Stimulated activated CD8-positive, alpha-beta memory T cell treated with anti-CD3 and anti-CD28 coated beads, Interleukin-4, amount 100 ng/mL, for 4 hours (primary cell): ENCODE measurements at places on chromosomes 2 and 18.

GRCh38 chr2:234368861-234369261 is 128.0 kb downstream of the ARL4C start:
- DNase-seq: peak; percentile 16

DNA sequence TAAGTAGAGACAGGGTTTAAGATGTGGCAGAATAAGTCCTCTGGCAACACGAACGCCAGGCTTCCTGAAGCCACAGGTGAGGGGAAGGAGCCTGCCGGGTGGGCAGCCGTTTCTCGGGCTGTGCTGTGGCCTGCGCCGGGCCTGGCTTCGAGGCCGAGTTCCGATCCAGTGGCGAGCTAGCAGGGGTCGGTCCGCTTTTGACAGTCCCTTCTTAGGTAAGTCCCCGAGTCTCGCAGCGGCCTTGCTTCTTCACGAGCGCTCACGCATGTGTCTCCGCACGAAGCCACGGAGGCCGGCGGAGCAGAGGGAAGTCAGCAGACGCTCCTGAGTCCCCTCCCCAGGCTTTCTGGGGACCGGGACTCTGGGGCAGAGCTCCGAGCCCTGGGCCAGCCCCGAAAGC is 26.0 kb downstream of the SALL3 start:
- no peak for DNase-seq

GRCh38 chr2:190217616-190218015 is 102.0 kb downstream of the HIBCH start:
- DNase-seq: no peak

GRCh38 chr18:44997174-44997573 is 316.5 kb downstream of the SETBP1 start:
- DNase-seq: no peak

GRCh38 chr2:8239531-8240088 is 442.2 kb upstream of the ID2 start:
- DNase-seq: no peak

GRCh38 chr2:189661957-189662321 is 680 bp downstream of the ASNSD1 start:
- DNase-seq: no peak

- DNase-seq: no peak
These were observed 961.3 kb upstream of the CELF4 start for GRCh38 chr18:38526922-38527321.
